Sciatic nerve (tissue), 2 donors: ENCODE measurements at places on chromosomes 2 and 18. TPM values are rescaled to one million over a fixed set of nuclear protein-coding genes. Genes with fewer than 3 reads are reported as not detected.

DNA sequence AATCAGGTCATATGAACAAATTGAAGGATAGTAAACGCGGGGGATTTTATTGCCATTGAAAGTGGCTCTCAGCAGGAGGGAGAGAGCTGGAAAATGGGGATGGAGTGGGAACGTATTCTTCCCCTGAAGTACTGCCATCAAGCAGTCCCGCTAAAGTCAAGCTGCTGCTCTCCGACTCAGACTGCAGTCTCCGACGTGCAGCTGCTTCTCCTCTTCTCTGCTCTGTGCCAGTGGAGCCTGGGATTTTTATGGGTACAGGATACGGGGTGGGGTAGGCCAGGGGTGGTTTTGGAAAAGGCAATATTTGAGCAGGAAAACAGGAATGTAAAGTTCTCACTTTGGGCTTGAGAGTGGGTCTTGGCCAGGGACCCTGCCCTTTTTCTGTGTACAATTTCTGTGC is 33.0 kb downstream of the KCTD18 start:
- no peak for DNase-seq

DNA sequence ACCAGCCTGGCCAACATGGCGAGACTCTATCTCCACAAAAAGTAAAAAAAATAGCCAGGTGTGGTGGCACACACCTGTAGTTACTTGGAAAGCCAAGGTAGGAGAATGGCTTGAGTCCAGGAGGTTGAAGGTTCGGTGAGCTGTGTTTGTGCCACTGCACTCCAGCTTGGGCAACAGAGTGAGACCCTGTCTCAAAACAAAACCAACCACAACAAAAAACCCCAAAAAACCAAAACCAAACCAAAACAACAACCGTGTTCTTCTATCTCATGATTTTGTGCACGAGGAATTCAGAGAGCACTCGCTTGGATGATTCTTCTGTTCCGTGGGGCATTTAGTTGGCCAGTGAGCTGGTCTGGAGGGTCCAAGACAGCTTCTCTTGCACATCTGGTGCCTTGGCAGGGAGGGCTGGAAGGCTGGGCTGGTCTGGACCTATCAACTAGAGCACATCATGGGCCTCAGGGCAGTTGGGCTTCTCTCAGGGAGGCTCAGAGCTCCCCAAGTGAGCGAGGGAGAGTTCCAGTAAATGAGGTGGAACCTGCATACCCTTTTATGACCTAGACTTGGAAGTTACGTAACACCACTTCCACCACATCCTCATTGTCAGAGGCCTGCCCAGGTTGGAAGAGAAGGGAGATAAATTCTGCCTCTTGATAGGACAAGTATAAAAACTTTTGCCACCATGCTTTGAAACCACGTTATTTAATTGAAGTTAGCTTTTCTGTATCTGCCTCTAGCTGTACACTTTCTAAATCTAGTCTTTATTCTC is 25.2 kb downstream of the SIX2 start:
- DNase-seq: no peak

GRCh38 chr18:29188760-29189159 is 1011.8 kb upstream of the CDH2 start:
- DNase-seq: no peak

GRCh38 chr18:24995755-24996154 is 356.2 kb downstream of the ZNF521 start:
- DNase-seq: no peak

- DNase-seq: no peak
These were observed 308.8 kb downstream of the PRKCE start for GRCh38 chr2:45960057-45960863.

GRCh38 chr2:178194600-178195389 is 483 bp downstream of the OSBPL6 start:
- peak; percentile 66 for DNase-seq

- DNase-seq: no peak
These were observed 22.1 kb downstream of the MFF start for GRCh38 chr2:227347117-227347516.

DNA sequence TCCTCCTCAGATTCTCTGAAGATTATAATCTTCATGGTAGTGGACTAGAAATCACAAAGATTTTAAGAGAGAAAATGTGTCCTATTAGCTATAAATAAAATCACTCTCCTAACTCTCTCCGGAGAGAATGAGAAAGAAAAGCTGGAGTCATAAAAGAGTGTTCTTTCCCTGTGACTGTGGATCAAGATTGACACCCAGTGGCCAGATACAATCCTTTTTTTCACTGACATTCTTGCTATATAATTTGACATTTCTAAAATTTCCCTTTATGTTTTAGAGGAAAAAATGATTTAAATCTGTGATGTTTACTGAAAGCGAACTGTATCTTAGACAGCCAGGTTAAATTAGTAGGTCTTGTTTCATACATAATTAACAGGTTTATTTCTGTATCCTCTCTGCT is 35.4 kb upstream of the LRP2 start:
- DNase-seq: no peak

GRCh38 chr2:43743706-43744105 is 30.1 kb upstream of the DYNC2LI1 start:
- DNase-seq: no peak

DNA sequence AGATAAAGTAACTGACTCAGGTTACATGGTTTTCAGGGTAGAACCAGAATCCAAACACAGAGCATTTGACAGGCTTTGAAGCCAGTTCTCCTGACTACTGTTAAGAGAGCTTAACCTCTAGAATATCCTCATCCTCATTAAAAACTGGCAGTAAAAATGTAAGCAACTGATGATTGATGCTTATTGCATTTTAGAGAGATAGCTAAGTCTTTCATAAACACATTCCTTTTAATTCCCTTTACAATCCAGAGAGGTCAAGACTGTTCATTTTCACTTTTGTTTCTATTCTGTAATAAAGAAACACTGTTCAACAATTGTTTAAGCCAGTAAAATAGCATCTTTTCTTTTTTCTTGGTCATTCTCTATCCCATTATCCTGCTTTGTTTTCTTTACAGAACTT is 53.9 kb upstream of the RAB27B start:
- no peak for DNase-seq

- DNase-seq: no peak
These were observed 88.1 kb downstream of the SPOPL start for GRCh38 chr2:138589663-138590062.

- DNase-seq: no peak
These were observed 238.3 kb downstream of the PRKCE start for GRCh38 chr2:45889620-45890370.

INHA gene
- 0.53 TPM for total RNA-seq

MRPL33 gene
- 70.5 TPM for total RNA-seq

MYO3B gene
- 0.13 TPM for total RNA-seq
